ENCODE measurements at places on chromosomes 12 and 14.

DNA sequence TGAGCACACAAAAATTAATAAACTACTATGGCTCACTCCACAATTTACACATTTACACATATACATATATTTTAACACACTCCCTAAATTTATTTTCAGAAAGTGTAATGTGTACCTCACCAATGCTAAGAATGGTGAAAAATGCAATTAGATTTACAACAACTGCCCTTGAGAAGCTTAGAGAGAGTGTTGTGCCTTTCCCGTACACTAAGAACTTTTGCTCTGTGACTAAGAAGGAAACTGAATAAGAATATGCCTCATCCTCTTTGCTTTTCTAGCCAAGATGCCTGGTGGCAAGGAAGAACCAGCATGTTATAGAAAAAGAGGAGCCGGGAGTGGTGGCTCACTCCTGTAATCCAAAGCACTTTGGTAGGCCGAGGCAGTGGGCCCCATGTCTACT lies 62.3 kb downstream of the SINHCAF start:
- DNase-seq, result no peak

DNA sequence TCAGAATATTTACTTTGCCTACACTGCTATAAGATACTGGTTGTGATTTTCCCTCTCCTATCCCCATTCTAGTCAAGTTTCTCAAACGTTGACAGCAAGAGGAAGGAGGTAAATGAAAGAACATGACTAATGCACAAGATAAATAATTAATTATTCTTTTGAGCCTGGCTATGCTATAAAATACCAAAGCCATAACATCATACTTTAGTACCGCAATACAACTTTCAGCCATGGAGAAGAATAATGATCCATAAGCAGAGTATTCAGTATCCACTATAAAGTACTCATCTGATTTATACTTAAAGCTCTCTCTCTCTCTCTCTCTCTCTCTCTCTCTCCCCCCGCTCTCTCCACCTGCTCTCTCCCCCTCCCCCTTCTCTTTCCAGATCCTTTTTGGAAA lies 41.3 kb downstream of the TDG start:
- no peak for DNase-seq

DNA sequence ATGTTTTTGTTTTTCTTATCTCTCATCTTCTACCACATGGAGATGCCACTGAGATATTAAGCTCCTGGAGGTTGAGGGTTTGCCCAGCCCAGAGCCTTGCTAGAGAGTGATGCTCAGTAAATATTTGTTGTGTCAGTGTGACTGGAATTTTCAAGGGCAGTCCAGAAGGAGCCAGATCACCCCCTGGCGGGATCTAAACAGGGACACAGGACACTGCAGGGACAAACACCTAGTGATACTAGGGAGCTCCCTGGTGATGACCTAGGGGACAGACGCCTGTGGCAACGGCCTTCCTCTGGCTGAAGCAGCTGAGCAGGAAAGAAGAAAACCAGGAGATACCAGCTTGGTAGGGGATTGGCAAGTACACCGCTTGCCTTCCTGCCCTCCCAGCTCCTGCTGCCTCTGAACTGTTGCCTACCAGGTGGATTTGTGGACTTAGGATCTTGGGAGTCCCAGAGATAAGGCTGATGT lies 714.4 kb upstream of the TBX3 start:
- DNase-seq, result no peak

GRCh38 chr12:58117667-58118066 lies 176.3 kb downstream of the ATP23 start:
- DNase-seq, result no peak

DNA sequence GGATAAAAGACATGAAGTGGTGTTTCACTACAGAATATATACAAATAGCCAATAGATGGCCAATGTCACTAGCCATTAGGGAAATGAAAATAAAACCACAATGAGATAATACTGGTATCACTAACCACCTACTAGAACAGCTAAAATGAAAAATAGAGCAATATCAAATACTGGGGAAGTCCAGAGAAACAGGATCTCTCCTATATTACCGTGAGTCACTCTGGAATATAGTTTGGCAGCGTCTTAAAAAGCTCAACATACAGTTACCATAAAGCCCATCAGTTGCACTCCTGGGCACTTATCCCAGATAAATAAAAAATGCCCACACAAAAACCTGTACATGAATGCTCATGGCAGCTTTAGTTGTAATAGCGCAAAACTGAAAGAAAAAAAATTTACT lies 101.7 kb downstream of the TMTC1 start:
- DNase-seq, result no peak

- no peak for DNase-seq
These were observed 20.3 kb upstream of the FOXG1 start for GRCh38 chr14:28746247-28746646.

DNA sequence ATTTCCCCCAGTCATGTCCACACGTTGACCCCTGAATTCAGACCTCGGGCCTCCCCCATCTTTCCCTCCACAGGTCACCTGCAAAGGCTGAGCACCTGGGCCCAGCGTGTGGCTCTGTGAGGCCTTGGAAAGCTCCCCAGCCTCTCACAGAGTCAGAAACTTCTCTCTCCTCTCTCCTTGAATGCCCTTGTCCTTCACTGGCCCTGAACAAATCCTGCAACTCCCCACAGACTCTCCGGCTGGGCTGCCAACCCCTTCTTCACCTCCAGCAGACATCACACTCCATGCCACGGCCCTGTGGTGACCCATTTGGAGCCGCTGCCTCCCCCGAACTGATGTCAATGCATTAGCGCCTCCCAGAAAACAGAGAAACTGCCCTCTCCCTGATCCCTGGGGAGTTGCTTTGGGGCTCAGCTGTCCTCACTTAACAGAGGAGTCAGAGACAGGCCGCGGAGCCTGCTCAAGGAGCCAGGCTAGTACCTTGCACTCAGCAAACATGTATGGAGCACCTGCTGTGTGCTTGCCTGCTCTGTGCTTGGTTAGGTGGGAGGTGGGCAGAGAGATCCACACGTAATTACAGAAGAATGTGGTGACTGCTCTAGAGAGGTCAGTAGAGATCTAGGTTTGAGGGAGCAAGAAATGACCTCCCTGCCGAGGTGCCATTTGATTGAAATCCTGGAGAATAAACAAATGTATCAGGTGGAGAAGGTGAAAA lies 99.2 kb upstream of the PWP1 start:
- DNase-seq, result no peak

DNA sequence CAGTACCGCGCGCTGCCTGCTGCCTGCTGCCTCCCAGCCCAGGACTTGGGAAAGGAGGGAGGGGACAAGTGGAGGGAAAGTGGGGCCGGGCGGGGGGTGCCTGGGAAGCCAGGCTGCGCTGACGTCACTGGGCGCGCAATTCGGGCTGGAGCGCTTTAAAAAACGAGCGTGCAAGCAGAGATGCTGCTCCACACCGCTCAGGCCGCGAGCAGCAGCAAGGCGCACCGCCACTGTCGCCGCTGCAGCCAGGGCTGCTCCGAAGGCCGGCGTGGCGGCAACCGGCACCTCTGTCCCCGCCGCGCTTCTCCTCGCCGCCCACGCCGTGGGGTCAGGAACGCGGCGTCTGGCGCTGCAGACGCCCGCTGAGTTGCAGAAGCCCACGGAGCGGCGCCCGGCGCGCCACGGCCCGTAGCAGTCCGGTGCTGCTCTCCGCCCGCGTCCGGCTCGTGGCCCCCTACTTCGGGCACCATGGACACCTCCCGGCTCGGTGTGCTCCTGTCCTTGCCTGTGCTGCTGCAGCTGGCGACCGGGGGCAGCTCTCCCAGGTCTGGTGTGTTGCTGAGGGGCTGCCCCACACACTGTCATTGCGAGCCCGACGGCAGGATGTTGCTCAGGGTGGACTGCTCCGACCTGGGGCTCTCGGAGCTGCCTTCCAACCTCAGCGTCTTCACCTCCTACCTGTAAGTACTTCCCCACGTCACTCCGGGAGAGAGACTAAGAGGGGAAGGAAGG lies at the start of gene LGR5:
Gene LGR5, plus strand, starts transcription at position 186 of the 732 bp plus-strand sequence. Its CDS starts 283 bp downstream, at position 469.
- DNase-seq, result no peak

- no peak for DNase-seq
These were observed 121.9 kb downstream of the PIK3C2G start for GRCh38 chr12:18383203-18383602.

- no peak for DNase-seq
These were observed 335.2 kb downstream of the DPF3 start for GRCh38 chr14:72558721-72559120.

GRCh38 chr12:16506394-16506793 lies 99.6 kb downstream of the LMO3 start:
- DNase-seq, result no peak

DNA sequence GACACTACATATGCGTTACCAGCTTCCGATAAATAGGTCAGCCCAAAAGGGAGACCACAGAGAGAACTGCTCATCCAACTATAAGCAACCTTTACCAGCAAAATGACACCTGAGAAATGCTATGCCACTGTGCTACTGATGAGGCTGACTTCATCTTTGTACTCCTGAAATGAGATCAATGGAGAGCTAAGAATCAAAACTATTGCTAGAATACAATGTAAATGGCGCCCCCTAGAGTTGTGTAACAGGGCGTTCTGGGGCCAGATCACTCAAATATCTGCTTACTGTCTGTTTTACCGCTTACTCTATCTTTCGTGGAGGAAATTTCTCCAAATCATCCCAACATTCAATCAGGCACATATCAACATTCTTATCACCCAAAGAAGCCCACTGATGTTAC lies 4.6 kb downstream of the ZNF384 start:
- no peak for DNase-seq

DNA sequence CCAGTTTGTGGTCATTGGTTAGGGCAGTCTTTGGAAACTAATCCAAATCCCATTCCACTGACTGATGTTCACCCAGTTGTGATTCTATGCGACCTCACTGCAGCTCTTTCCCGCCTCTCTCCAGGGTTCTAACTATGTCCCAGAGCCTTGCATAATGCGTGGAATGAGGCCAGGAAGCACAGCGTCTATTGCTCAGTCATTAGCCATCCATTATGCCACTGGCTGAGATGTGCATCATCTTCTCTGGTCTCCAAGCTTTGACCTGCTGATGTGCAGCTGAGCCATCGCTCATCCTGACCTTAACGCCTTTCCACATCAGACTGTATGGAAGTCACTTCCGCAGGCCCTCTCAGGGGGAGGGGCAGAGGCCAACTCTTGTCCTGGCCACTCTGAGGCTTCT lies 115.4 kb upstream of the VRK1 start:
- no peak for DNase-seq

DNA sequence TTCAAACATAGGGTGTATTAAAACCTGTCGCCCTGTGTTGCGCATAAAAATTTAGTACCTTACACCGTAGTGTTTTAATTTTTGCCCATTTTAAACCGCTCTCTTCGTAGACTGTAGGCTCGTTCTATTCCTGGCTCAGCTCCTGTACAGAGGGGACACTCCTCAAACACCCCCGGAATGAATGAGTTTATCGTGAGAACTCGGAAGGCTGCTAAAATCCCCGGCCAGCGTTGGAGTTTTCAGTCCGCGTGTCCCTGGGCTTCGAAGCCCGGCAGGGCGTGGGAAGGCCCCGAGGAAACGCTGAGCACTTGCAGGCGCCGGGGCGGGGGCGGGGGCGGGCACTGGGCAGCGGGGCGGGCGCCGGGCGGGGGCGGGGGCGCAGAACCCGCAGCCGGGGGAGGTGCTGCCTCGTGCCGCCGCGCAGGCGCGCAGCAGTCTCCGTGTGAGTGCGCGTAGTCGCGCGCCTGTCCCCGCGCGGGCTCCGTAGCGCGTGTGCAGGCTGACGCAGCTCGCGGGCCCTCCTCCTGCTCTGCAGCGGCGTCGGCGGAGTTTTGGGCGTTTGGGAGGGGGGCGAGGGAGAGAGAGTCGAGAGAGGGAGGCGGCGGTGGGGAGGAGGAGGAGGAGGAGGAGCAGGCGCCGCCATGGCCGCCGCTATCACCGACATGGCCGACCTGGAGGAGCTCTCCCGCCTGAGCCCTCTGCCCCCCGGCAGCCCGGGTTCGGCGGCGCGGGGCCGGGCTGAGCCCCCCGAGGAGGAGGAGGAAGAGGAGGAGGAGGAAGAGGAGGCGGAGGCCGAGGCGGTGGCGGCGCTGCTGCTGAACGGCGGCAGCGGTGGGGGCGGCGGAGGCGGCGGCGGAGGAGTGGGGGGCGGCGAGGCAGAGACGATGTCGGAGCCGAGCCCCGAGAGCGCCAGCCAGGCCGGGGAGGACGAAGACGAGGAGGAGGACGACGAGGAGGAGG lies at the start of gene AEBP2:
Gene AEBP2, plus strand, starts transcription at position 434 of the 960 bp plus-strand sequence. Its CDS starts 208 bp downstream, at position 642.
- peak; percentile 90 for DNase-seq

All from activated T-cell treated with anti-CD3 and anti-CD28 coated beads for 1 hour (primary cell).